ENCODE measurements at places on chromosomes 12 and 14.
A peak's percentile ranks its signal among the peaks of the same experiment; 100 is the strongest.

DNA sequence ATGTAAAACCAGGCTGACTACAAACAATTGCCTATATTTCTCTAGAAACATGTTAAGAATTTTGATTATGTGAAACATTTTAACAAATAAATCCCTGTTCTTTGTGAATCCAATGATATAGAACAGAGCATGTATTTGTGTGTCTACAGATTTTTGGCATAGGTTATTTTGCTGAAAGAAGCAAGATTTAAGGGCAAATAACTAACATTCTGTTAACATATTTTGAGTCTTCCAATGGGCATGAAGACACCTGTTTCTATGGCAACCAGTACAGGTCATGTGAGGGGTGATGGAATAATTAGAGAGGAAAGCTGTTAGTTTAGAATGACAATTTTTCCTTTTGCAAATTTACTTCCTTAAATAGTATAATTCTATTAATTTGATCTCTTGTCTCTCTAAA, 8.8 kb downstream of the ART4 start:
- DNase-seq: peak; percentile 54

DNA sequence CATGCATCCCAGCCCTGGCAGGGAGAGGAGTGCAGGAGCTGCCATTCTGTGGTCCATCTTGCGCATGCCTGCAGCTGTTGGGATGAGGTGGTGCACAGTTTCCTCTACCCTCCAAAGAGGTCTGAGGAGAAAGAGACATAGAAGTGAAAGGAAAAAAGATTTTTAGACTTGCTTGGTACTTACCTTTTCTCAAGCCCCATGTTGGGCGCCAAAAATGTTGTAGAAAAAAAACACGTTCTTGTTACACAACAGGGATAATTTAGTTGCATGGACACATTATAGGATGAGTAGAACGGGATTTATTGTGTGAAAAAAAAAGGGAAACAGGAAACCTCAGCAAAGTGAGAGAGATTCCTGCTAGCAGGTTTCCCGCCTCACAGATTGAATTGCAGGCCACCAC, 244.4 kb upstream of the GARIN2 start:
- DNase-seq: peak; percentile 38

DNA sequence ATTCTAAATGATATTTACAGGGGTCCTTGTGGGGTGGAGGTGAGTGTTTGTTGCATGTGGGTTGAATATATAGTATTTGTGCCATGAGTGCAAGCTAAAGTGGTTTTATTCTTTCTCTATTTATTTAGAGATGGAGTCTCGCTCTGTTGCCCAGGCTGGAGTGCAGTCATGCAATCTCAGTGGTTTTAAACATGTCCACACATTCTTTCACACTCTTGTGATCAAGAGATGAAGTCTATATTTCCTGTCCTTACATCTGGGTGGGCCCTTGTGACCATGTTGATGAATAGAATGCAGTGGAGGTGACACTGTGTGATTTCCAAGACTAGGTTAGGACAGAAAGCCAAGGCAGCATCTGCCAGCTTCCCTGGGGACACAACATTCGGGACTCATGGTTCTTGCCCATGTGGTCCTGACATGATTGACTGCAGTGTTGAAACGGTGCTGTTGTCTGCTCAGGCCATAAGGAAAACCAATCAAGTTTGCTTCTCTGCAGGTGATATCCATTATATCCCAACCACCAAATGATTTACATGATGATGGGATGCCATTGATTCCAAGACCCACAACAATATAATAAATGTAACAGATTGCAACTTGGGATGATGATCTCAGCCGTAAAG, 172.6 kb downstream of the SUDS3 start:
- DNase-seq: no peak

DNA sequence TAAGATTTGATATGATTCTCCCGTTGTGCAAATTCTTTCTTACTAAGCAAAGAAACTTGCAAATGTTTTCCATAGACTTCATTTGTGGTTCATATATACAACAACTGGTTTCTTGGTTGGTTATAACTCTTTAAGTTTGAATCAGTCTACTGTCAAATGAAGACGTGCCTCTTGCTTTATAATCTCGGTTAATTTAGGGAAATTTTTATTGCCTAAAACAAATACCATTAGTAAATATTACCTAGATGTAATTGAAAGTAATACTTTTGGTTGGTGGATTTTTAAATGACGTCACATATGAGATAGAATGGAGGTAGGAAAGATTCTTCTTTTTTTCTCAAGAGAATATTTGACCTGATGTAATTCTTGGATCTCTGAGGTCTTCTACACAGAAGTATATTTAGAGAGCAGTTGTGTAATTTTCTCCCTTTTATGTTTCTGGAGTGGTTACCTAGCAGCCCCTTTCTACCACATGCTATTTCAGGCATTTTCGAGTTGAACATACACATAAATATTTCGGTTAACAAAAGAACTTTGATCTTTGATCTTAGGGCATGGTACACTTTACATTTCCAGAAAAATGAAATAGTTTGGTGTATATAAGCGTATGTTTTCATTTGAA, 1.7 kb downstream of the ATF7IP start:
- peak; percentile 37 for DNase-seq

DNA sequence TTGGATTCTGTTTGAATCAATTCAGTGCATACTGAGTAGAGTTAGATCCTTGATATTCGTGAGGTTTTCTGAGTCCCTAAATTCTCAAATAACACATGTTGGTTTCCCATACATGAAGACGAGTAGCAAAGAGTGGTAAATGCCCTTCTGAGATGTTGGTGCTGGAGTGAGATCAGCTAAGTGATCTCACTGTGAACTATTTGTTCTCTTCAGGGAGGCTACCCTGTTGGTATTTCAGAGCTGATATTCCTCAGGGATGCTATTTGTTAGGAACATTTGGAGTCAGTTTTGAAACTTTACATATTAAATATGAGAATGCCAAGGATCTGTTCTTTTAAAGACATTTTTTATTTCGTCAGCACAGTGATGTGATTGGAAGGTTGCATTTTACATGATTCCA, 54.7 kb downstream of the SUSD6 start:
- no peak for DNase-seq

GRCh38 chr12:1819050-1819449, 1.3 kb upstream of the LRTM2 start:
- DNase-seq: no peak

GRCh38 chr14:71327691-71328090, 420.4 kb downstream of the PCNX1 start:
- DNase-seq: peak; percentile 30

DNA sequence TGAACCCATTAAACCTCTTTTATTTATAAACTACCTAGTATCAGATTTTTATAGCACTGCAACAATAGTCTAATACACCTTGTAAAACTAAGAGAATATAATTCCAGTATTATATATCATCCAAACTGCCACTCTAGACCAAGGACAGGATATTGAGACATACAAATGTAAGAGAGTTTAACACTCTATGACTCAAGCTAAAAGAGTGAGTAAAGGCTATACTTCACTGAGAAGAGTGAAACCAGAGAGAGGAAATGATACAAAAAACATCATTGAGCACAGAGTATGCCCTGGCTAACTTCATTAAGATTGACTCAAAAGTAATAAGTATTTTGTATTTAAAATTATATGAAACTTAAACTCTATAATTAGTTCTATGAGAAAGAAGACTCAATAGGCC, 1951.9 kb upstream of the SEL1L start:
- DNase-seq: no peak

DNA sequence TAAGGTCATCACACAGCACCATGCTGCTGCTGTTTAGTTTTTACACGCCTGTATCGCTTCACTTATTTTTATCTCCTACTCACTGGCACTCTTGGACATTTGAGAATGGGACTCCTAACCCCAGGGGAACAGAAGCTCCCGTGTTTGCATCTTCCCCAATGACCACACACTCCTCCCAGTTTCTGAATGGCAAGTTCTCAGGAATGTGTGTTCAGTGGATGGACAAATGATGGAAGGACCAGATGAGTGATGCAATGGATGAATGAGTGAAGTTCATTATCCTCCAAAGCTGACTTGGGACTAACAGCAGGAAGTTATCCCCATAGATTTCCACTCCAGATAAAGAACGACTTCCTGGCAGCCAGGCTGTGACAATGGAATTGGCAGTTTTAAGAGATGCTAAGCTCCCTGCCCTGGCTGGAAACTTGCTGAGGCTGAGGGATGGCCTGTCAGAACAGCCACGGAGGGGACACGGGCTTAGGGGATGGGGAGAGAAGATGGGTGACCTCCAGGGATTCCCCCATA, 231.5 kb downstream of the SLC15A4 start:
- no peak for DNase-seq

DNA sequence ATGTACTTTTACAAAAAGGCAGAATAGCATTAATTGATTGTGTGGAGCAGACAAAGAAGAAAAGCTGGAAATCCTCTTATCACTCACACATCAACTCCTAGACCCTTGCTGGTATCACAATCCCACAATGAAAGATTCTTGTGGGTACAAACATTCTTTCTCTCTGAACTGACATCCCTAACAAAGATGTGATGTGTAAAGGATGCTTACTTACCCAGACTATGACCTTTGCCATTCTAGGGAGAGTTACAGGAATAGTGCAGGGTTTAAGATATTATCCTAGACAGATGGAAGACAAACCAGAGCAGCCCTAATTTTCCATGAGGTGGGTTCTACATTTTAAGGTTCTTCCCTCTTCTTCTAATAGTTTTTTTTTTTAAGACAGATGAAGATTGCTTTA, 60.4 kb upstream of the SLC6A15 start:
- no peak for DNase-seq

- no peak for DNase-seq
These were observed 119.0 kb upstream of the RASSF8 start for GRCh38 chr12:25839470-25839869.

GRCh38 chr14:60195179-60195810, 30.1 kb upstream of the DHRS7 start:
- no peak for DNase-seq

- DNase-seq: peak; percentile 49
These were observed 7.6 kb upstream of the PFDN5 start for GRCh38 chr12:53287741-53288216.

DNA sequence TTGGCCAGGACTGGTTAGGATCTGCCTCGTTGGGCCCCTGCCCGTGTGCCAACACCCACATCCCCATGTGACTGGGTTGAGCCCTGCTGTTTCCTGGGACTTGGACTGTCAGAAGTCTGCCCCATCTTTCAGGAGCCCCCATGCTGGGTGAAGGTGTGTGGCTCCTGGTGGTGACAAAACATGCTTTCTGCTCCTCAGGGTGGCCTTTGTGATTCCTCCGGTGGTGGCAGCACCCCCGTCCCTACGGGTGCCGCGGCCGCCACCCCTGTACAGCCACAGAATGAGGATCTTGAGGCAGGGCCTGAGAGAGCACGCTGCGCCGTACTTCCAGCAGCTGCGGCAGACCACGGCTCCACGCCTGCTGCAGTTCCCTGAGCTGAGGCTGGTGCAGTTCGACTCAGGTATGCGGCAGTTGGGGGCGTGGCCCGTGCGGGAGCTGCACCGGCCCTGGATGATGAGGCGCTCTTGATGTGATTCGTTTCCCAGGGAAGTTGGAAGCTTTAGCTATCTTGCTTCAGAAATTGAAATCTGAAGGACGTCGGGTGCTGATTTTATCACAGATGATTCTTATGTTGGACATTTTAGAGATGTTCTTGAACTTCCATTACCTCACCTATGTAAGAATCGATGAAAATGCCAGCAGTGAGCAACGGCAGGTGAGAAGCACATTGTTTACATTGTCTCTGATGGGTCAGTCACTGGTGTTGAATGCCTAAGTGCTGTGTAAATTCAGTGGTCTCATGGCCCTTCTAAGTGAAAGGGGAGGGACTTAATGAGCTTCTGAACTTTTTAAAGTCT, 80.0 kb downstream of the EP400 start:
- no peak for DNase-seq

- no peak for DNase-seq
These were observed 123.0 kb downstream of the PLXNC1 start for GRCh38 chr12:94271351-94271750.

DNA sequence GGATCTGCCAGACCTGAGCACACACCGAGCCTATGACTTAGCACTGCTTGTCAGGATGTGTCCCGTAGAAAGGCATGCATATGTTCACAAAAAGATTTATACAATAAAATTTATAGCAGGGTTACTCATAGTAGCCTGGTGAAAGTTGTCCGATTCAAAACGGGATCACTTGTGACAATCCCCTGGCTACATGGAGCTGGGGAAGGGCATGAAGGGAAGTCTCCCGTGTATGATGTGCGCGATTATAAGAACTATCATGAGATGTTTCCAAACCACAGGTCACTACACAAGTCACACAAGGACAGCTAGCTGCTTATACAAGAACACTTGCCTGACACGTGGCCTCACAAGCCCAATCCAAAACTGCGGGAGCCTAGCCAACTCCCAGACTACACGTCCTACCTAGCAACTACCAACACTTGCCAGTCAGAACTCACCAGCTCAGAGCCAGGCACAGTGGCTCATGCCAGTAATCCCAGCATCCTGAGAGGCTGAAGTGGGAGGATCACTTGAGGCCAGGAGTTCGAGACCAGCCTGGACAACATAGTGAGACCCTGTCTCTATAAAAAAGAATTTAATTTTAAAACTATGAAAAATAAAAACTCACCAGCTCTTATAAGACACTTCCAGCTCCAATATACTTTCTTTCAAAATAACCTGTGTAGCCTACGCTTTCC, 7.5 kb upstream of the CDCA4 start:
- DNase-seq: peak; percentile 52

DNA sequence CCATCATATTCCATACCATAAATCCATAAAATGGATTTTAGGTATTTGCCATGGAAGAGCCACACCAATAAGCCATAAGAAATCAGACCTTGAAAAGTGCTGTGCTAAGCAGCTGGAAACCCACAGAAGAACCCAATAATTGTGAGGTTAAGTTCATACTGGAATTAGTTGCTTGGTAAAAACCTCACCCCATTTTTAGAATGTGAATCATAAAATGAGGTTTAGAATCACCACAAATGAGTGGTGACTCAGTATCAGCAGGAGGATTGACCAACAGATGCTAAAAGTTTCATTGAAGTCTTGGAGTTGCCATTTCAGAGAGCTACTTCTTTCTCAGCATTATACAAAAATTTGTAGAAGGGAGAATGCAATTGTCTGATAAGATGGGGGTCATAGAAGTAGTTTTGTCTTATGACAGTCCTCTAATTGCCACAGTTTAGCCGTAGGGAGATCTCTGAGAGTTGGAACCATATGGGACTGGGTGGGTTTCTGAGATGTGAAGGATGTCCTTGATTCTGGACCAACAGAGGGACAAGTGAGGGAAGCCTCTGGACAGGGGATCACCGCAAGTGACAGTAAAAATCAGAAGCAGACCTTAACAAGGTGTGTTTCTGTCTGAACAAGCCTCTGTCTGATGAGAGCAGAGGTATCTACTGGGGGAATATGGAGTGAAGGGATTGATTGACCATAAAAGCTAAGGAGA, 1.4 kb upstream of the STON2 start:
- DNase-seq: peak; percentile 95

Measured in fibroblast of skin of abdomen (primary cell).